Hepatic stellate cell (primary cell): ENCODE measurements at places on chromosomes 5 and 9.

DNA sequence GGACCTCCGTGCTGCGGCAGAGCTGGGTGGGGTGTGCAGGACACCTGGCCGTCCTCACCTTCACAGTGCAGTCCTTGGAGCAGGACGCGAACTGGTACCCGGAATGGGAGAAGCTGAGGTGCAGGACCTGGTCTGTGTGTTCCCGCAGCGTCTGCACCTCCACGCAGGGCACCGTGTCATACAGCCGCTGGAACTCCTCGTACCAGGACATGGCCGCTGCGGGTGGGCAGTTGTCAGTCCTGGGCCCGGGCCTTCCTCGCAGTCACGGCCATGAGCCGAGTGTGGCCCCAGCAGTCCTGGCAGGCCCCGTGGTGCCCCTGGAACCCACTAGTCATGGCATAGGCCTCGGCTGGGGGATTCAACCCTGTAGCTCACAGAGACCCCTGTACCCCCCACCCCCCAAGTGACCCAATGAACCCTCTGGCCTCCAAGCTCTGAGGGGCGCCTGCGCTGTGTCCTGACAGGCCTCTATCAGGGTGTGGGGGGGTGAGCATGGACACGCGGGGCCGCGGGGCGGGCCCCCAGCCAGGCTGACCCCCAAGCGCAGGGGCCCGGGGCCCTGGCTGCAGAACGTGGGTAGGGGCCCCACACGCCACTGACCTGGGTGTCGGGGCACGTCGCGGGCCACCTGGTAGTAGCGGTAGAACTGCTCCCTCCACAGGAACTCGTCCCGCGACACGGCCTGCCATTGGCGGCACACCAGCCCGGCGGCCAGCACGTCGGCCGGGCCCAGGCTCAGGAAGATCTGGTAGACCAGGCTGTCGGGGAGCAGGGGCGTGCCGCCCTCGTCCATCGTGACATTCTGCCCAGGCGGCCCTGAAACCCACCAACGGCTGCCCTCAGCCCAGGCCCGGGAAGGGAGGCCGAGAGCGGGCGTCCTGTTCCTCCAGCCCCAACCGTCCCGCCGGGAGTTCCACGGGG lies 987 bp downstream of the FBXW5 start:
- no peak for DNase-seq

DNA sequence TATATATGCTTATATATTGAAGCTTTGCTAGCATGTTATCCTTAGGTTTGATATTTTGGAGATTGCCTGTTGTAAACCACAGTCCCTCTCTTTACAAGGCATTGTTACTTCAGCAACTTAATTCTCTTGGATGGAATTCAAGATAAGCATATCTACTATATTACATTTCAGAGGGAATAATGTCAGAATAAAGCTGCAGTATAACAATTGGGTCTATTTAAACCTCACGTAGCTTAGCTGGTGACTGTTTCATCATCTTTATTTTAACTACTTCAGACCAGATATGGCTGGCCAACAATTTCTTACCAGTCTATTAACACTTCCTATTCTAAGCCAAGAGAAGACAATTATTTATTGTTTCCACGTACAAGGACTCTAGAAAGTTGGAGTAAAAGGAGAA lies 27.1 kb downstream of the ZCCHC10 start:
- no peak for DNase-seq

DNA sequence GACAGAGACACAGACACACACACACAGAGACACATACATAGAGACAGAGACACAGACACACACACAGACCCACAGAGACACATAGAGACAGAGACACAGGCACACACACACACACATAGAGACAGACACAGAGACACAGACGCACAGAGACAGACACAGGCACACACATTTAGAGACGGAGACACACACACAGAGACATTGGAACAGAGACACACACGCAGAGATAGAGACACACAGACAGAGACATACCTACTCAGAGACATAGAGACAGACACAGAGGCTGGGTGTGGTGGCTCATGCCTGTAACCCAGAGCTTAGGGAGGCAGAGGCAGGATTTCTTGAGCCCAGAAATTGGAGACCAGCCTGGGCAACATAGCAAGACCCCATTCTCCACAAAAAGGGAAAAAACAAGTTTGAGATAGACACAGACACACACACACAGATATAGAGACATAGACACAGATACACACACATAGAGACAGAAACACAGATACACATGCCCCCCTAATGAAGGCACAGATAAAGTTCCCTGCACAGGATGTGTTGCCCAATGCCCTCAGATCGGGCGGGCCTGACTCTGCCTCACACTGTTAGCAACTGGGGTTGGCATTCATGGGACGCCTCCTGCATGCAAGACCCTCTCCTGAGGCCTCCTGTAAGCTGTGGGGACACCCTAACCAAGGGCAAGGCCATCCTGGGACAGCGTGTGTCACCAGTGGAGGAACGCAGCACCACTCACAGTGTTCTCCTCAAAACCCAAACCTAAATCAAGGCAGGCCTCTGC lies 3.3 kb upstream of the RALGDS start:
- DNase-seq: no peak

GRCh38 chr5:175596761-175597189 lies 61.1 kb upstream of the HRH2 start:
- no peak for DNase-seq

GRCh38 chr5:140801494-140801841 lies 611 bp downstream of the PCDHA3 start:
- peak; percentile 17 for DNase-seq

DNA sequence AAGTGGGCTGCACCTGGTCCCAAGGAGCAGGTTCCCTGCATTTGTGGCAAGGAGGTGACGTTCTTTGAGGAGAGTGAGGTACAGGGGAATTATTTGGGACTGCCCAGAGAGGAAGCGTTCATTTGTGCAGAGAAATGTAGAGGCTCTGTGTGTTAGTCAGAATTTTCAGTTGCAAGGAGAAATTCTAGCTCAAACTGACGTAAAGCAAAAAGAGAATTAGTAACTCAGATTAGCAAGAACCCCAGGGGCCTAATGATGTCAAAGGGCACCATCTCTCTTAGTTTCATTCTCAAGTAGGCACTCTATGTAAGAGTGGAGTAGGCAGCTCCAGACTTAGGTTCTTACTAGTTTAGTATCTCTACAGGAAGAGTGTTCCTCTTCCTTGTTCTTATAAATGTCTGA lies 2.4 kb upstream of the TXN start:
- DNase-seq: no peak

GRCh38 chr5:154384480-154385235 lies 61.1 kb upstream of the SAP30L start:
- DNase-seq: no peak

GRCh38 chr9:128554155-128554862 lies 1.9 kb downstream of the SPTAN1 start:
- DNase-seq: peak; percentile 88

DNA sequence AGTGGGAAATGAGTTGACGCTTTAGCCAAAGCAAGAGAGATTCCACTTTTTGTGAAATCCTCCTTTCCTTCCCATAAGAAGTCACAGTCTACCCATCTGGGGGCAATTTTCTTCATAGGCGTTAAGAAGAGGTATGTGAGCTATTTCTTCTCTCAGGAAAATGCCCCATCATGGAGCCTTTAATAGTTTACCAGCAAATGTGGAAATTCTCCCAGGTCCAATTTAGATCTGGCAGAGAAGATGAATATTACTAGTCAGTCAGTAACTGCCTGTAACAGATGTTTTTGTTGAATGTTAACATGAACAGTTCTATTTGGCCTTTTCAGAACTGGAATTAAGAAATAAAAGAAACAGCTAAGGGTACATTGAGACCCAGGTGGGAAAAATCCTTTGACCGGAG lies 156.4 kb upstream of the RFX3 start:
- DNase-seq: no peak
